Motor neuron (in vitro differentiated cells): ENCODE measurements at places on chromosomes 13 and 19.

DNA sequence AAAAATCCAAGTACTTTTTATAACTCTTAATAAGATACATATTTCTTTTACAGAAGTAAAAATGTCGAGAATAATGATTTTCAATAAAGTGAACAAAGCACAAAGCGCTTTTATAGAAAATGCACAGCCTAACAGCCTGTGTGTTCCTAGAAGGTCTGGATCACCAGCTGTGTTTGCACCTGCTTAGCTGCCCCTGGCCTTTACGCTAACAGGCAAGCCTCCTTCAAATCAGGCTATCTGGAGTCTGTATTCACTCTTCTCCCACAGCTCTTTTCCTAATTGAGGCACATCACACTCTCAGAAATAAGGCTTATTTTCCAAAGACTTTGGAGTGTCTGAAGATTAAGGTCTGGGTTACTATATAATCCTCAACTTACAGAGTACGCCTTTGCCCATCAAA is 183.1 kb downstream of the LHFPL6 start:
- ATAC-seq: no peak

DNA sequence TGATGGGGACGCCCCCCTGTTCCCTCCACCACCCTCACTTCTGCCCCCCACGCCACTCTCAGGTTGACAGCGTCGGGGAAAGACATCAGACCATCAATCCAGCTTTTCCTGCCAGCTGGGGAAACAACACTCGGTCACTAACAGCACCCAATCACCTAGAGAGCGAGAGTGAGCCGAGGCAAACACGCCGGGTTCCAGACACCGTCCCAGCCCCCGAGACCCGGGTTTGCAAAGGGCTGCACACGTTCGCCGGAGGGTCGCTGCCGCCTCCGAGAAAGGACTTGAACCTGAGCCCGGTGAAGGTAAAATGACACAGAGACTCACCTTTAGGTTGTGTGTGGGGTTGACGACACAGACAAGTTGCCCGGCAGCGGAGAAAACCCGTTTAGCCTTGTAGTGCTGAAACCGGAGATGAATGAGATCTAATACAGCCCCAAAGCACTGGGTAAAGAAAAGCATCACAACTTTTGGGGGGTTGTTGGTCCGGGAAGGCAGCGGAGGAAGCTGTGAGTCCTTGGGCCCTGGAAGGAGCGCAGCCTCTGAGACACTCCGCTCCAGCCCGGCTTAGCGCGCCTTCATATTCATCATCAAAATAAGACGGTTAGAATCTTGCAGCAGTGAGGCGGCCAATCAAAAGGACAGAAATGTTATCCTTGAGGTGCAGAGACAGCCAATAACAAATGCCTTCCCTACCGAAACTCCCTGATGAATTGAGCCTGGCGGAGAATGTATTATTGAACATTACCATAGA is at the start of gene SIAH3:
SIAH3 (minus strand) TSS at position 583 of the 751 bp plus-strand sequence; CDS start at position 459, 124 bp downstream.
- peak; percentile 79 for ATAC-seq

GRCh38 chr13:79405501-79405830 is 589 bp downstream of the RBM26 start:
- peak; percentile 69 for ATAC-seq

GRCh38 chr13:27035892-27036235 is 135.7 kb downstream of the USP12 start:
- no peak for ATAC-seq

DNA sequence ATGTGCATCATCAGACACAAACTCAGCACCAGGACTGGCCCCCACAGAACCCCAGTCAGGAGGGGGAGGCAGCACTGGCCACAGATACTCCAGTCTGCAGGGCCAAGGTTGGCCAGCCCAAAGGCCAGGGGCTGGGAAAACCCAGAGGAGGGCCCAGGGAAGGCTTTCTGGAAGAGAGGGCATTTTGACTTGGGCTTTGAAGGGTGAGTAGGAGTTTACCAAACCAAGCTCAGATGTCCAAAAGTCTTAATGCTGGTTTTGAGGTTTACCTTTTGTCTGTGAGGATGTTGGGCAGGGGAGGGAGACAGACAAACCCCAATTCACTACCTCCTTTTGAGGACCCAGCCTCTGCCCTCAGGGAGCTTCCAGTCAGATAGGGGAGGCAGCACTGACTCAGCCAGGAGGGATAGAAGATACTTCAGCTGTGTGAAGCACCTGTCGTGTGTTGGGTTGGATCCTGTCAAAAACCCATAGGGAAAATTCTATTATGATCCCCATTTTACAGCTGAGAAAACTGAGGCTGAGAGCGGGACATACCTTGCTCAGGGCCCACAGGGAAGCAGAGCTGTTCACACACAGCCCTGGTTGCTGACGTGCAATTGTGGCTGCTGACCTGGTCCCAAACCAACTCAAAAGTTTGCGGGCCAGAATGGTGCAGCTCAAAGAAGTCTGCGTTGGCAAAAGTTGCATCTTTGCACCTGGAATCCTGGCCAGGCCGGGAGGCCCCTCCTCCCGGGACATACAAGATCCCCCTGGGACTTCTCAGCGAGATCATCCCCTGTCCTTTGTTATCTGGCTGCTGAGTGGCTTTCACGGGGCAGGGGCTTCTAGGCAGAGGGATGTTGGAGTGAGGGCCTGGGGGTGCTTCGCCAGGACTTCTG is 13.1 kb downstream of the CILP2 start:
- ATAC-seq: no peak

DNA sequence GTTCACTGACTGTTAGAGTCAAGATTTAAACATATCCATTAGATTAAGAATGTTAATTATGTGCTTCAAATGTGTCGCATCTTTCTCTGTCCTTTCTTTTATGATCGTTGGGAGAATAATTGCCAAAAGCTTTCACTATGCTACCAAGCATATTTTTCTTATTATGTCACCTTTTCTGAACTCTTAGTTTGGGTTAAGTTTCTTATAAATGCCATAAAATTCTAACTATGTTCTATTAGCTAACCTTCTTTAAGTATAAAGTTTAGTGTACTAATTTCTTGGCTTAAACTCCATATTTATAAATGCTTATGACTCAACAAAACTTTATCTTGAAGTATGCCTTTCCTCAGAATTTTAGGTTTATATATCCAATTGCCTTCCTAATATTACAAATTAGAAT is 1759.4 kb downstream of the PCDH9 start:
- no peak for ATAC-seq

DNA sequence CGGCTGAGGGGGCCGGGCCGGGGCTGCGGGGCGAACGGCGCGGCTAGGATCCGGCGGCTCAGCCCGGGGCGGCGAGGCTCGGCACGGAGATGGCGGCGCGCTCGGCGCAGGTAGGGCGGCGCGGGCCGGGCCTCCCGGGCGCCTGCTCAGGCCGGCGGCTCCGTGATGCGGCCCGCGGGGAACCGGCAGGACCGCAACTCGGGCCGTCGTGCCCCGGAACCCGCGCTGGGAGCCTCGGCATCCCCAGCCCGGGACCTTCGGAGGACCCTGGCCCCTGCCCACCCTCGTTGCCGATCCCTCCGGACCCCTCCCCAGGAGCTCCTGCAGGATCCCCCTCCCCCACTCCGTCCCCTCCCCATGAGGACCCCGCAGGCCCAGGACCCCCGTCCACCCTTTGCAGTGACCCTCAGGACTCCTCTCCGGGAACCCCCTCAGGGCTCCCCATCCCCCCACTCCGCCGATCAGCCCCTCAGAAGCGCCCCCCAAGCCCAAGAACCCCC is 304 bp downstream of the EVI5L start:
- ATAC-seq: peak; percentile 7

GRCh38 chr19:47255879-47256692 is at the start of gene CCDC9:
CCDC9 (plus strand) TSS chr19:47256525; CDS start chr19:47258401, 1,876 bp downstream.
- ATAC-seq: peak; percentile 52

GRCh38 chr19:40224342-40225150 is 1.9 kb downstream of the CCNP start:
- no peak for ATAC-seq

- no peak for ATAC-seq
These were observed 1.7 kb upstream of the KLK12 start for GRCh38 chr19:51036519-51036918.

- ATAC-seq: no peak
These were observed 1.2 kb upstream of the KATNAL1 start for GRCh38 chr13:30308548-30308947.
